Right ventricle myocardium superior (tissue), 1 donor: ENCODE measurements at places on chromosomes 5 and 9. TPM values are rescaled to one million over a fixed set of nuclear protein-coding genes. Genes with fewer than 3 reads are reported as not detected.

The KIAA0825 gene
- 1.5 TPM for total RNA-seq

The FGFR4 gene
- 2.3 TPM for total RNA-seq

The EQTN gene
- not detected for total RNA-seq

The STING1 gene
- total RNA-seq, result 39.0 TPM

The HK3 gene
- 7.2 TPM for total RNA-seq

The OTP gene
- total RNA-seq, result not detected

The FLT4 gene
- total RNA-seq, result 5.6 TPM

The SH3PXD2B gene
- total RNA-seq, result 5.3 TPM

The FGD3 gene
- 2.7 TPM for total RNA-seq

The SERF1A gene
- total RNA-seq, result 7.0 TPM

The LPAR1 gene
- 12.7 TPM for total RNA-seq

The FKBP15 gene
- total RNA-seq, result 18.1 TPM

The ARID3C gene
- total RNA-seq, result not detected

The PCDHA10 gene
- 0.05 TPM for total RNA-seq

The GRM6 gene
- not detected for total RNA-seq

The LCN1 gene
- not detected for total RNA-seq

The ADGRV1 gene
- total RNA-seq, result not detected

The PCDHA1 gene
- not detected for total RNA-seq

The ACTBL2 gene
- total RNA-seq, result not detected

The NKD2 gene
- 2.8 TPM for total RNA-seq

The THG1L gene
- 4.1 TPM for total RNA-seq

The QRFP gene
- not detected for total RNA-seq
